ENCODE measurements at places on chromosomes 6 and 20.

DNA sequence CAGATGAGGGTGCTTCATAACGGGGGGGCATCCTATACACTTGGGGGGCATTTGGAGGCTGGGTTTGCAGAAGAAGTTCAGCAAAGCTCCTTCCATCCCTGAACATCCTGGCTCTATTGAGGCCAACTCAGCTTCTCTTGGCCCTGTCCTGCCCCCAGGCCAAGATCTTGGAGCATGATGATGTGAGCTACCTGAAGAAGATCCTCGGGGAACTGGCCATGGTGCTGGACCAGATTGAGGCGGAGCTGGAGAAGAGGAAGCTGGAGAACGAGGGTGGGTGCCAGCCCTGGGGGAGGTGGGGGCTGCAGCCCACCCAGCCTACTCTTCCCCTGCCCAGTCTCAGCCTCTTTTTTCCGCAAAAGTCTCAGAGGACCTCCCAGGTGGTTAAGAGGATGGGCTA lies 17.2 kb downstream of the GDAP1L1 start:
- no peak for DNase-seq

GRCh38 chr6:31265926-31266325 lies 6.0 kb downstream of the HLA-C start:
- no peak for DNase-seq

- no peak for DNase-seq
Measured at GRCh38 chr6:98590997-98591396, 243.4 kb upstream of the POU3F2 start.

DNA sequence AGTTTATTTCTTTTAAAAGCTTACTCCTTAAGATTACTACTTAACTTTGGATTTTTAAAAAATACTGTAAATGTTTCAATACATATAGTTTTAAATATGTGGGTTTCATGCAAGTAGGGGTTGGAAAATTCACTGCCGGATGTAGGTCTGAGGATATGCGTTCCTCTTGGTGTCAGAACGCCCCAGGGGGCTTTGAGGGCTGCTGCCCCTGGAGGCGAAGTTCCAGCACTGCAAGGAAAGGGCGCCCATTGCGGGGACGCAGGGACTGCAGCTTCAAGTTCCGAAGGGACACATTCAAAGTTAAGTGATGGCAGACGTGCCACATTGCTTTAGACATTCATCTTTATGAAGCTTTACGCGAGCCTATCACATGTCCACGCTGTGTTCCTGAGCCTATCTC lies 152.9 kb downstream of the SOD2 start:
- DNase-seq, result no peak

Measured in activated CD4-positive, alpha-beta T cell treated with anti-CD3 and anti-CD28 coated beads for 24 hours (primary cell).